Stimulated activated CD8-positive, alpha-beta memory T cell treated with anti-CD3 and anti-CD28 coated beads, Interleukin-7, amount 100 ng/mL, for 1 hour (primary cell): ENCODE measurements at places on chromosomes 2 and 18.

GRCh38 chr2:158443606-158444005 lies 12.9 kb downstream of the CCDC148 start:
- no peak for DNase-seq

- DNase-seq = no peak
These were observed 27.4 kb upstream of the RAPGEF4 start for GRCh38 chr2:172708247-172708646.

- no peak for DNase-seq
These were observed 121.2 kb downstream of the CAPN13 start for GRCh38 chr2:30686000-30686399.

DNA sequence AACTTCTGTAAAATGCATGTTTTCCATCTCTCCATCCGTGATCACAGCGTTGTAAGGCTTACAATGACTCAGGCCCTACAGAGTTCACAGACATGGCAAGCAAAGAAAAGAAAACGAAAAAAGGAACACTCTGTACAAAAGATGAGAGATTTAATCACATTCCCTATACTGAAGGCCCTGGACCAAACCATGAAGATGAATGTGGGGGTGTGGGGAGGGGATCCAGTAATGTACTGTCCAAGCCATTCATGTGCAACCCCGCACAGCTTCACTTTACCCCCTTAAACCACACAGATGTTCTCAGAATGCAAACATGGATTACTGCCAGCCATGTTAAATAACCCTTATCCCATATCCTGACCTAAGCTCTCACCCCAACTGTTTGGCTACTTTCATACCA lies 391.1 kb downstream of the NCKAP5 start:
- DNase-seq = no peak

GRCh38 chr2:105643405-105644173 lies 101.1 kb upstream of the NCK2 start:
- no peak for DNase-seq

- DNase-seq = no peak
These were observed 453 bp downstream of the KLHL41 start for GRCh38 chr2:169509955-169510354.

GRCh38 chr18:79250301-79250981 lies 145.3 kb upstream of the NFATC1 start:
- no peak for DNase-seq

DNA sequence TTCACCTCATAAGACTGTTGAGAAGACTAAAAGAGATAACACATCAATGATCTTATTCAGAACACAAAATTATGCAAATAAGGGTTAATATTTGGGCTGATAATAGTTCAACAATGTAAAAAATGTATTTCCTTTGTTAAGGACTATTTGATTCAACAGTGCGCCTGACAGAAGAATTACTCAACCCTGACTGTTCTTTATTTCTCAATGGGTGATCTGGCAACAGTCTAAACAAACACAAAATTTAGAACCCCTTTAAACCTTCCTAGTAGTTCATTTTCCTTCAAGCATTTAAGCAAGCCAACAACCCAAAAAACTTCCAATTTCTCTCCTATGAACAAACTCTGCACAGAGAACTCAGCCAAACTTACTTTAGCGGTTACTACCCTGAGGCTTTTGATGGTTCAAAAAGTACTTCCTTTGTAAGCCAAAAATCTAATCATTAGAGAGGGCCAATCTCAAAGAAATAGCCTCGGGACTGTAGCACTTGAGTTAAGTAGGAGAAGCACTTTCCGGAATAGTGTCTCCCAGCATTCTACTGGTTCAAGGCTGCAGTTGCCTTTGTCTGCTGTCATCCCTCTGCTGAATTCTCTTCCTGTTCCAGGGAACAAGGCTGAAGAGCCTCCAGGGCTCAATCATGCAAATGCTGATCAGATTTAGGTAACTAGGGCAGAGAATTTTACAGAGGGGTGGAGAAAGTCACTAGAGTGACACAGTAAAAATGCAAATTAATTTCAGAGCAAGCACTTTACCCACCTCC lies 40.9 kb upstream of the MAPK4 start:
- no peak for DNase-seq

GRCh38 chr2:143356336-143356735 lies 227.1 kb downstream of the ARHGAP15 start:
- DNase-seq = no peak

GRCh38 chr2:44333994-44334393 lies 27.3 kb downstream of the PREPL start:
- DNase-seq = no peak

DNA sequence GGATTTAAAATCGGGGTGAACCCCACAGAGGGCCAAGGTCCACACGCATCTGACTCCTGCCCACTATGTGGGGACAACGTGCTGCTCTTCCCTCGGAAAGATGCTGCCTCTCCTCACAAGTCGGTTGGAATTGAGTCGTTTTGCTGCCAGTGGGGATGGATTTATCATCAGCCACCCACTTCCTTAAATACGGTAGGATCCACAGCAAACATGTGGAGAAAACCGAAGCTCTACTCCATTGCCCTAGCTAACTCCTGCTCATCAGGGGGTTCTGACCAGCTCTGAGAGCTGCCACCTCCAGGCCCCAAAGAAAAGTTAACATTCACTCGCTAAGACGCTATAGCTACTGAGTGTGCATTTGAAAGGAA lies 80.9 kb downstream of the CHRNA1 start:
- DNase-seq = no peak

- peak; percentile 25 for DNase-seq
These were observed 1.0 kb downstream of the RTN4 start for GRCh38 chr2:55049043-55049820.

DNA sequence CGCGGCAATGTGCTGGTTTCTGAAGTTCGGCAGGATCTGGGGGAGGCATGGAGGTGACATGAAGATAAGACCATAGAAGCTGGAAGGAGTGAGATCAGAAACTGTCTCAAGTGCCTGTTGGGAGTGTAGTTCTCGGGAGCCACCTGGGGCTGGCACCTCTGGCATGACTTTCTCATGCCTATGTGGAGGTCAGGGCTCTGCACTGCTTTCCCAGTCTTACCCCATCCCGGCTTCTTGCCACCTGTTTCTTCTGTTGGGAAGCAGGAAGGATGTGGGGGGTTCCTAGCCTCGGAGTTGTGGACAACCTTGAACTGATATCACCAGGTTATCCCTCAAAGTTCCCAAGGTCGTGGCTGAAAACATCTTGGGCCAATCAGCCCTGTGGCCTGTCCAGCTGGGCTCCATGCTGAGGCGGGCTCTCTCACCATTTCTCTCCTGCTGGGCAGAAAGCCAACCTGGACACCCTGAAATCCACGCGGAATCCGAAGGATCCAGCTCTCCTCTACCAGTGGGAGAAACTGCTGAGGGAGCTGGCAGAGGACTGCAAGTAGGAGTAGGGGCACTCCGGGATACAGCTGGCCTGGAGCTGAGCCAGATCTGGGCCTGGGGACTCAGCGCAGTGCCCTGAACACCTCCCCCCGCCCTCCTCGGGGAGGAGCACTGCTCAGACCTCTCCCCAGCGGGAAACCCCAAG lies 42.5 kb downstream of the FER1L5 start:
- no peak for DNase-seq

- DNase-seq = no peak
These were observed 236.6 kb downstream of the GLI2 start for GRCh38 chr2:120972286-120972685.

- DNase-seq = no peak
These were observed 62.6 kb downstream of the NBAS start for GRCh38 chr2:15498554-15498953.

DNA sequence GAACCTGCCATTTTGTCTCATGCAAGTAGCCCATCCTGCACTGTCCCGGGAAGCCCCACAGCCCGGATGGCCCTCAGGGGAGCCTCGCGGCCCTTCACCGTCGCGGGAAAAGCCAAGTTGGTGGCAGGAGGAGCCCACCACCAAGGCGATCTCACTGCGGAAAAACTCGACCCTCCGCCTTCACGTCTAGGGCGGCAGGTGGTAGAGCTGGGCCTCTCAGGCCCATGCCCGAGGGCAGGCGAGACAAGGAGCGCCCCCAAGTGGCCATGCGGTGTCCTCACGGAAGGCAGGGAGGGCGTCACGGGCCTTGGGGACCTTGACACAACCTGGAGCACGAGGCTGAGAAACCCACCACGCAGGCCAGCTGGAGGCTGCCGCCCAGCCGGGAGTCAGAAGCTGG lies 34.8 kb upstream of the SKA1 start:
- DNase-seq = no peak

GRCh38 chr2:53233759-53234547 lies 533.7 kb upstream of the CHAC2 start:
- no peak for DNase-seq

GRCh38 chr2:227642656-227643055 lies 23.9 kb upstream of the SCYGR5 start:
- no peak for DNase-seq

- peak; percentile 64 for DNase-seq
These were observed 6.3 kb upstream of the TEX261 start for GRCh38 chr2:71000780-71001591.

DNA sequence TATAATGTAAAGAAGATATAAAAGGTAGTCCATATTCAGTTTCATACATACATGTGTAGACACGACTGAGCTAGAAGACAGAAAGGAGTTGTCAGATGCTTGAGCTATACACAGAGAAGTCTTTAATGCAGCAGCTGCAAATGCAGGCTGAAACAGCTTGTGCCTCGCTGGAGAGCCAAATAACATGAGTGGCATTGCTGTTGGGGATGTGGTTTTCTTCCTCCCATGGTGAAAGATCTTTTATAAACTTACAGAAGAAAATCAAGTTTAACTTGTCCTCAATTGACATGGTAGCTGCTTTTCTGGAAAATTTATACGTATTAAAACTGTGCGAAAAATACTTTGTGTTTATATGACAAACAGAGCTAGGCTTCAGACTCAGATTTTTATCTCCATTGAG lies 16.4 kb upstream of the IL1R1 start:
- no peak for DNase-seq
